ENCODE measurements at places on chromosomes 2 and 18.

- no peak for DNase-seq
Measured at GRCh38 chr2:25215948-25216679, 47.7 kb upstream of the POMC start.

GRCh38 chr2:64237266-64237665 is 93.0 kb upstream of the PELI1 start:
- DNase-seq, result no peak

- no peak for DNase-seq
Measured at GRCh38 chr2:11534746-11535484, 1.1 kb downstream of the GREB1 start.

DNA sequence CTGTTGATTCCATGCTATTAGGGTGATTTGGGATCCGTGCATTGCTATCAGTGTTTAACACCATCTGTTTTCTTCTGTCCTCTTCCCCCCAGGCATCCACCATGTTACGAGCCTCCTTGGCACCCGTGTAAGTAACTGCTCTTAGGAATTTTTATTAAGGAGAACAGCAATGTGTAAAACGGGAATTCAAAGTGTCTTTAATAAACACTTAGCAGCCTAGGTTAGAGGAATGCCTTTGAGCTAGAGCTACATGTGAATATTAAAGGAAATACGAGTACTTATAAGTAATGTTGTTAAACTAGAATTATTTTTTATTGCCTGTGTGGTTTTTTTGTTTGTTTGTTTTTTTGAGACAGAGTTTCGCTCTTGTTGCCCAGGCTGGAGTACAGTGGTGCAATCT is 58.1 kb downstream of the ARMC9 start:
- DNase-seq, result no peak

DNA sequence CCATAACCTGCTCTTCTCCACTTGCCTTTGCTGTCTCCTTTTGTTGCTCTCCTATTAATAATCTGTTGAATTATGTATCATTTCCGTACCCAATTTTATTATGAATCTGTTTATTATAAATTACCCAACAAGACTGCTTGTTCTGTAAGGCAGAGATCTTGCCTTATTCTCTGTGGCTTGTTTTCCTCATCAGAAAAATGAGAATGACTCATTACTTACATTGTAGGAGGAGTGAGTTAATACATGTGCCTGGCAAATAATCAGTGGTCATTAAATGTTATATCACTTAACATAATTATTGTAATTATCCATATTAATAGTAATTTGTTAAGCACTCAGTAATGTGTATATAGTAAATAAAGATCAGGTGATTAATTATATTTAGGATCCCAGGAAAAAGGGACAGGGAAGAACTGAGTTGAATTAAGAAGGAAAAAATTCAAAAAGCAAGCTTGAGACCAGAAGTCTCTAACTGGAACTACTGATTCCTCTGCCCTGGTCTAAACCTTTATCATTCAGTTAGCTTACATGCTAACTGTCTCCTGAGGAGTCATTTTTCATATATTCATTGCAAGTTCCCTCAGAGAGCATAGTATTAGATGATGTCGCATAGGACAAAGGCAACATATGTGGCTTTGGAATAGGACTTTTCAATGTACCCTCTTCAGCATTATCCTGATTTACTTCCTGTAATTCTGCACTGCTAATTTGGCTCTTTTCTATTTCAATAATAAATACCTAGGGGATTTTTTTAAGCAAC is 335.7 kb downstream of the GALNT13 start:
- no peak for DNase-seq

- no peak for DNase-seq
Measured at GRCh38 chr2:172095905-172096625, 6.6 kb downstream of the DLX2 start.

GRCh38 chr18:24003288-24003687 is 11.3 kb upstream of the TTC39C start:
- no peak for DNase-seq

DNA sequence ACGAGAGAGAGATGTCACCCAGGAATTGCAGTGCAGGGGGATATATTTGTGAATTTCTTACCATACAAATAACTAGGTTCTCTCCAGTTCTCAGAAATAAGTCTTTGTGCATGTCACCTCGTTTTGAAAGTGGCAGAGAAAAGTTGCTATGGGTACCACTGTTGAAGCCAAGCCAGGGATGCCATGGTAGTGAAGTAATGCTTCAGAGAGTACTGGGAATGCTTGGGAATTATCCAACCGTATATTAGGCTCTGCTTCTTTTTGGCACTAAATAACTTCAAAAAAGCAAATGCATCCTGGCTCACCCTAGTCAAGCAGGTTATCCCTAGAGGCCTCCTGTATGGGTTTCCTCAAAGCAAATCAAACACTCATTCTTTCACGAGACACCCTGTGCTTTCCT is 50.7 kb upstream of the DDX18 start:
- peak; percentile 31 for DNase-seq

- no peak for DNase-seq
Measured at GRCh38 chr2:28296243-28296642, 96.4 kb upstream of the FOSL2 start.

DNA sequence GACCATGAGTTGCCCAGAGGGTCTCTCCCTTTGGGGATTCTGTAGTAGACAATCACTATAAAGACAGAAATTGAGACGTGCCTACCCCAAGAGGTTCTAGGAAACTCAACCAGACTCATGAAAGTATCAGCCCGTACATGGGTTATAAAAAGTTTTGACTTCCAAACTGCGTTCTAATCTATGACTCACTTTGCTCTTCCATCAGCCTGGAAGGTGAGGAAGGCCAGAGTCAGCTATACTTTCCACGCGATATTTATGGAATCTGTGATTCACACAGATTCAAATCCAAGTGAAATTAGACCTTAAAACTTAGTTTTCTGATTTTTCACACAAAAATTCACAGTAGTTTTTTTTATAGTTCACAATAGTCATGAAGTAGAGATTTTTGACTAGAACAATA is 7.7 kb upstream of the LYPD1 start:
- no peak for DNase-seq

DNA sequence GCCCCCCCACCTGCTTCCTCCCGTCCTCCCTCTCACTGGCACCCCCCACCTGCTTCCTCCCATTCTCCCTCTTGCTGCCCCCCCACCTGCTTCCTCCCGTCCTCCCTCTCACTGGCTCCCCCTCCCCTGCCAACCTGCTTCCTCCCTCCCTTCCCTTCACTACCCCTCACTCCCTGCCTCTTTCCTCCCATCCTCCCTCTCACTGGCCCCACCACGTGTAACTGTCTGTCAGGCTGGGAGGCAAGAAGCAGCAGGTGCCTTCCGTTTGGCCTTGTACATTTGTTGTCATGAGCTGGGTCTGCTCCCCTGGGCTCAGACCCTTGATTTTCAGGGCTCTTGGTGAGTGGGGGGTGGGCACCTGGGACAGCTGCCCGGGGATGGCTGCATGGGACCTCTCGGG is 19.1 kb downstream of the RTP5 start:
- no peak for DNase-seq

GRCh38 chr18:67933271-67933670 is 416.8 kb upstream of the DSEL start:
- no peak for DNase-seq

DNA sequence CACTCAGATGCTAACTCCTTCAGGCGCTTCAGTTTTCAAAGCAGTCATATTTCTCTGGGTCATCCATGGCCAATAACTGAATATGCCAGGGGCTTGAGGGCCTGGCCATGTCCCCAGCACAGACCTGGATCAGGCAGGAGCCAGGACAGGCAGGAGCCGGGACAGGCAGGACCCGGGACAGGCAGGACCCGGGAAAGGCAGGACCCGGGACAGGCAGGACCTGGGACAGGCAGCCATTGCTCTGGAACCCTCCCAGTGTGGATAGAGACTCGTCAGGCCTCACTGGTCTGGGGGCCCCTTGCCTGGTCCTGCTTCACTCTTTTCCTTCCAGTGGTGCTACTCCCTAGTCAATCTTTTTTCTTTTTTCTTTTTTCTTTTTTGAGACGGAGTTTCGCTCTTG is 117.5 kb upstream of the TEX51 start:
- DNase-seq, result no peak

DNA sequence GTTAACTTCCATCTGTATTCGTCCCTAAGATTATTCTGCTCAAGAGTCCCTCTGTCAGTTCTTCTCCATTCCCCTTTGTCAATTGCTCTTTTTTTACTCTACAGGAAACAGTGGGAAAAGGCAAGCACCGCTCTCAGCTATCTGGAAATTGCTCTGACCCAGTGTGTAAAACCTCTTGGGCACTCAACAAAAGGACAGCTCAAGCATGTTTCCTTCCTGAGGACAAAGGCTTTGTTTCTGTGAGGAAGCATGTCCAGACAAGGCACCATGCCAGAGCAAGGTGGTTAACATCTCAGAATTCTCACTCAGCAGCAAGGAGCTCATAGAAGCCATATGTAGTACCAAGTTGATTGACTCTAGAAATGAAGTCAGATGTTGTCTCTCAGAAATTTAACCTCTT is 735.6 kb downstream of the TSN start:
- no peak for DNase-seq

- DNase-seq, result no peak
Measured at GRCh38 chr2:138430181-138430580, 71.4 kb upstream of the SPOPL start.

GRCh38 chr2:213220967-213221603 is 63.2 kb upstream of the SPAG16 start:
- DNase-seq, result no peak

DNA sequence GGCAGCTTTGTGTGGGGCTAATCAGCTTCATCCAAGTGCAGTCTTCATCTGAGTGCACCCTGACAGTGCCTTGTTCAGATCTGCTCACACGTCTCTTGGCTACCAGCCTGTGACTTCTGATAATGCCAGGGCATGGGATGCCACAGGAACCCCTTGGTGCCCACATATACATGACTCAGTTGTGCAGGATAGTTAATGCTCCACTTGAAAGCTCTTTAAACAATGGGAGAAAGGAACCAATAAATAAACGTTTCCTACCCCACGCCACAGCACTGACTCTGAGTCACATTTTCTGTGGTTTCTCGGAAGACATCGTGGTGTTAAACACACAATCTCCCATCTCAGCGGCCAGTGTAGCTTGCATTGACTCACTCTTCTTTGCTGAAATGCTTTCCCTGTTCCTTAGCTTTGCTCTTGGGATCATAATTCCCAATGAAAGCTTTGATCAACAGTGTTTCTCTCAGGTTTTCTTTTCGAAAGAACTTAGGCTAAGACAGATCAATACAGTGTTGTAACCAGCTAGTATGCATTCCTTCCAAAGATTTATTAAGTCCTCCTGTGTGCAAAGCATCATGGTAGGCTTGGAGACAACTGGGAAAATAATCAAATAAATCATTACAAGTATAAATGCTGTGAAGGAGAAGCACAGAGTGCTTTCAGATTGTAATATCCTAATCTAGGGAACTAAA is 142.0 kb downstream of the COPS8 start:
- no peak for DNase-seq

GRCh38 chr2:184938221-184938985 is 340.1 kb downstream of the ZNF804A start:
- DNase-seq, result no peak

DNA sequence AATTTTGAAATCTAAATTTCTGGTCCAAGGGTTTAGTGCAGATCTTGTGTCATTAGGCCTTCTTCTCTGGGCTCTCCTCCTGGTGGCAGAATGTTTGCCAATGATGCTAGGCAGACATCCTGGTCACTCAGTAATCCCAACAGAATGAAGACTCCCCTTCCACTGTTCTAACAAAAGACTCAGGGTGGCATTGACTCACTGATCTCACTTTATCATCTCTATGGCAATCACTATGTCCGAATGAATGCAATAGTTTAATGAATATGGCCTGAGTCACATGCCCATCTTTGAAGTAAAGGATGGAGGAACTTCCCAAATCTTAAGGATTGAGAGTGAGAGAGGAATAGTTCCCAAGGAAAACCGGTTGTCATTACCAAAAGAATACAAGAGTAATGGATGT is 261.1 kb downstream of the KCNE4 start:
- no peak for DNase-seq

- DNase-seq, result no peak
Measured at GRCh38 chr2:227780981-227781615, 32.5 kb upstream of the CCL20 start.

- DNase-seq, result no peak
Measured at GRCh38 chr2:190529486-190530247, 4.9 kb downstream of the NEMP2 start.

DNA sequence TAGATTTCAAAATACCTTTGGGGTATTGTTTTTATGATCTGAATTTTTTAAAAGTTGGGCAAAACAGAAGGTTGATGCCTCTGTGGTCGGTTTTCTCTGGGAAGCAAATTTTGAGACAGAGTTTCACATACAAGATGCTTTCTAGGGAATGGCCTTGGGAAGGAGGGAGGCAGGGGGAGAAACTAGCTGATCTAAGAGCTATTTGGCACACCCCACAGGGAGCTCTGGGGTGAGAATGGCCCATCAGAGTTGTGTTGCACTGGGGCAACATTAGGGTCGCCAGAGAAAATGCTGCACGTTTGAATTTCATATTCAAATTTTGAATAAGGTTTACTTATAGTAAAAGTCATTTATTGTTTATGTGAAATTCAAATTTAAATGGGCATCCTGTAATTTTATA is 11.9 kb upstream of the ADAM23 start:
- no peak for DNase-seq

- DNase-seq, result no peak
Measured at GRCh38 chr2:178933493-178933892, 116.4 kb downstream of the CCDC141 start.

Data from NCI-H446 treated with DMSO at 0.1 percent for 48 hours (cell line).